Smooth muscle cell of trachea (primary cell): ENCODE measurements at places on chromosomes 1 and 21. TPM values are rescaled to one million over a fixed set of nuclear protein-coding genes. Genes with fewer than 3 reads are reported as not detected.

The CCDC185 gene
- total RNA-seq, result 0.17 TPM in 1 of 2 replicates, not detected in the other

The CXADR gene
- total RNA-seq, result 1.2 and 2.2 TPM in 2 replicates

The VAV3 gene
- under 0.01 and 0.17 TPM in 2 replicates for total RNA-seq

The AIRE gene
- total RNA-seq, result under 0.01 TPM in 1 of 2 replicates, not detected in the other

The FAAP20 gene
- 23.1 and 57.6 TPM in 2 replicates for total RNA-seq

The RAB13 gene
- total RNA-seq, result 112 and 119 TPM in 2 replicates

The IFI44L gene
- total RNA-seq, result 7.6 and 9.0 TPM in 2 replicates

The HSPA6 gene
- 4.7 and 6.5 TPM in 2 replicates for total RNA-seq

The REN gene
- 0.15 TPM in 1 of 2 replicates, not detected in the other for total RNA-seq
